ENCODE measurements at places on chromosomes 1 and 21.
A peak's percentile ranks its signal among the peaks of the same experiment; 100 is the strongest.

- DNase-seq = no peak
Measured at GRCh38 chr1:228974273-228974672, 239.0 kb downstream of the RHOU start.

DNA sequence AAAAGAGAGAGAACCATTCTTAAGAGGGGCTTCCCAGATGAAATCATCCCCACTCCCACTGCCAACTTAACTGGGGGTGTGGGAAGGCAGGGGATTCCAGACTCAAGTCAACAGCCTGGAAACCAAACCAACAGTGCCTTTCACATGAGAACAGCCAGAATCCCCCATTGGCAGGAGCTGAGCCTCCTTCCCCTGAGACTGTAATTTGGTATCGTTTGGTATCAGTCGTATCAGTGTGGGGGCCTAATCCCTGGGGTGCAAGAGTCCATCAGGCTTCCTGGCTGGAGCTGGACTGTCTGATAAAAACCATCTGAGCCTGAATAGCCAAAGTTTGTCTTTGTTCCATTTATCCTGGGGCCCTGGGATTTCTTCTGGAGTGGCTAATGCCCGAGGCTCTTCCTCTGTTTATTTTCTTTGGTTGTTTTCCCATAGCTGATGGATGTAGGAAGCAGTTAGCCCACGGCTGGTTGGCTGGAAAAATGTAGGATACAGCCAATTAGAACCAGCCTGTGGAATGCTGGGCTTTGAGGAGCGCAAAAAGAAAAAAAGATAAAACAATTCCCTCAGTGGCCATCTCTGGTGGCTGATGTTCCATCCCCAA, 84.6 kb downstream of the LAMC2 start:
- DNase-seq = peak; percentile 90

DNA sequence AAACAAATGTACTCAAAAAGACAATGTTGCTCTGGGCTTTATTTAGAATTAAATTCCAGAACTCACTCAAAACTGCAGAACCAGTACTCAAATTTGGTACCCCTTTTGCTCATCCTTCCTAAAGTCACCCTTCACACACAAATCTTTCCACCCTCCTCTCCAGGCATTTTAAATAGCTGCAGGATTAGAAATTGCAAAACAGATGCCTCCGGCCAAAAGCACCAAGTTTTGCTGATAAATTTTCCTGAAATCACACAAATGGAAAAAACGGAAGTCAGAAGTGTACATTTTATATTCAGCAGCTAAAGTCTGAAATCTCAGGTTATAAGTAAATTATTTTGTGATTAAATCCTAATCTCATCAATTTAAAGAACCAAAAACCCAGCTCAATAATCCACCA, 147.0 kb downstream of the NRIP1 start:
- DNase-seq = no peak

GRCh38 chr1:96361271-96361856, 360.2 kb upstream of the PTBP2 start:
- DNase-seq = no peak

DNA sequence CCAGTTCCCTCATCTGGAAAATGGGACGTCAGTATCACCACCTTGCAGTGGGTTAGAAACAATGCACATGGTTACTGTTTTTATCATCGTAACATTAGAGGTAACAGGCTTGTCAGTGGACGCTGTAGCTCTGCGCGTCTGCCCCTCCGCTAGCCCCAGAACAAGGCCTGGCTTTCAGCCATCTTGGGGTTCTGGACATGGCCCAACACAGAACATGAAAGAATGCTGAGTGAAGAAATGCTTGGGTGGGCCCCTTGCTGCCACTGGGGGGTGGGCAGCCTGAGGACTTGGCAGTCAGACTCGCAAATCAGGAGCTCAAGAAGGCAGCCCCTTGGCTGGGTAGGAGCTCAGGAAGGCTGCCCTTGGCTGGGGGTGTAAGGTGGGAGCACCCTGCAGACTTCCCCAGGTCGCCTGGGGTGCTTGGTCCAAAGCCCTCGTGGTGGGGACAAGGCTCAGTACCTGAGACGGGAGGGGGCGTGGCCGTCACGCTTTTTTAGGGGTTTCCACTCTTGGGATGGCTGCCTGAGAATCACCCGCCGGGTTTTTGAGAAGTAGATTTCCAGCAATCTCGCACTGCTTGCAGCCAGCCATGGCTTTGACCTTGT, 51.7 kb downstream of the SLC37A1 start:
- no peak for DNase-seq

DNA sequence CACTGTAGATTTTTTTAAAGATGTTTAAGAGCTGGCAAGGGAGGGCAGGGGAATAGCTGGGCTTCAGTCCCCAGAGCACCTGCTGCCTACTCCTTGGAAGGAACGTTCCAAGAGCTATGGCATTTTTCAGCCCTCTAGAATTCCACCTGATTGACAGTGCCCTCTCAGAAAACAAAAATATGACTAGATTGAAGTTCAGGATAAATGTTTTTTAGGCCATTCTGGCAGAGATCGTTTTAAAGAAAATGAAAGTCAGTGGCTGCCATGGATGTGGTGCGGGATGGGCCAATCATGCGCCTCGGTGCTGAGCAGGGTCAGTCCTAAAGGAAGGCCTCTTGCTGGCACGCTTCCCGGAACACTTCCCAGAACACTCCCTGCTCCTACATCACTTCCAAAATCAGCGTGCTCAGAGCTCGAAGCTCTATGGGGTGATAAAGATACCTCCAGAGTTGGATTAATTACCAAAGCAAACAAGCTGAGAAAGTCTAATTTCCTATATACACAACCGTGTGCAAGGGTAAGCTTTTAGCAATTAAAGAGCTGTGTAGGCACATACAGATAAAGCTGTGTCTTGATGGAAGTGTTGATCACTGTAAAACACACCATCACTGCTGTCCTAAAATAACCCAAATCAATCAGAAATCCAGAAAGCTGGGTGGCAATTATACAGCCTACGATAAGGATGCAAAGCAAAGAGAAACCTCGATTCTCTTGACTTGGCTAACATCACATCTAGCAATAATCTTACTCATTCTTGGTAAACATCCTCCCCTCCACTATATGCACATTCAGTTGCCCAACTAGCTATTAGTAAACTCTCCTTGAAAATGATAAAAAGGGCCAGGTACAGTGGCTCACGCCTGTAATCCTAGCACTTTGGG, 34.6 kb downstream of the TGFBR3 start:
- DNase-seq = peak; percentile 87

- DNase-seq = no peak
Measured at GRCh38 chr1:184823080-184823479, 68.4 kb upstream of the EDEM3 start.

- DNase-seq = no peak
Measured at GRCh38 chr1:218783916-218784315, 389.8 kb upstream of the LYPLAL1 start.
